OCI-LY7 (cell line): ENCODE measurements at places on chromosomes 6 and 20.

- DNase-seq: no peak
Measured at GRCh38 chr6:82567621-82568020, 204.0 kb downstream of the TPBG start.

DNA sequence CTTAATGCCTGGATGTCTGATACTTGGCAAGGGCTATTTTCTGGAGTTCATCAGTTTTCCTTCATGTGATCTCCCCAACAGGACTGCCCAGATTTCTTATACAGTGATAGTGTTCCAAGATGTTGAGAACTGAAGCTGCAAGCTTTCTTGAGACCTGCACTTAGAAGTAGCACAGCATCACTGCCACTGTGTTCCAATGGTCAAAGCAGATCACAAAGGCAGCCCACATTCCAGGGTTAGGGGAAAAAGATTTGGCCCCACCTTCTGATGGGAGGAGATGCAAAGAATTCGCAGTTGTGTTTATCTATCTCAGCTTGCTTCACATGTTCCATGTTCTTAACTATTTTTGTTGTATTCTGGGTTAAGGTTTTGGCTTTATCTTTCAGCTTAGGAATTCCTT, 78.2 kb downstream of the GPX5 start:
- DNase-seq: no peak

- DNase-seq: no peak
Measured at GRCh38 chr6:25327432-25327831, 48.3 kb downstream of the CARMIL1 start.

DNA sequence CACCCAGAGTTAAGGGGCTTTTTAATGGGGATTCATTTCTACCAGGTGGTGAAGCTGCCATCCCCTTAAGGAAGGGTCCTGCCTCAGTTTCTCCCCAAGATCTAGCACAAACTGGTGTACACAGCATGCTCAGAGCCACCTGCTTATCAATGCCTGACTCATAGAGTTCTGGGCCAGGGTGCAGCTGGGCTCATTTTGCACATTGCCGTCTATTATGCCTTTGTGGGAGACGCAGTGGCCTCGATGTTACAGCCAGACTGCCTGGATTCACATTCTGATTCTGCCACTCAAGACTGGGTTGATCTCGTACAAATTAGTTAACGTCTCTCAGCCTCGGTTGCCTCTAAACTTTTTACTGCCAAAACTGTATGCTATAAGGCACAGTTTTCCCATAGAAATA, 365.7 kb downstream of the ZFAND3 start:
- DNase-seq: no peak

DNA sequence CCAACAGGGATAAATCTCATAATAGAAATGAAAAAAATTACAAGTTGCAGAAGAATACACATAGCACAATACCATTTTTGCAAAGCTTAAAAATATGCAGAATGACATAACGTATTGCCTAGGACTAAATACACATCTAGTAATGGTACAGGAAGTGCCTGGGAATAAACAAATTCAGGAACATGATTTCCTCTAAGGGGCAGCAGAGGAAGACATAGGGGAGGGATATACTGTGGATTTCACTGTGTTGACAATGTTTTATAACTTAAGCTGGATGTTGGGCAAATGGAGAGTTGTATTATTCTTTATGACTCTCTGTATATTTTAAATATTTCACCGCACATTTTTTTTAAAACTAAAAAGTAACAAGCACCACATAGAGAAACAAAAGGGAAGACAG, 5.6 kb upstream of the GLO1 start:
- no peak for DNase-seq

DNA sequence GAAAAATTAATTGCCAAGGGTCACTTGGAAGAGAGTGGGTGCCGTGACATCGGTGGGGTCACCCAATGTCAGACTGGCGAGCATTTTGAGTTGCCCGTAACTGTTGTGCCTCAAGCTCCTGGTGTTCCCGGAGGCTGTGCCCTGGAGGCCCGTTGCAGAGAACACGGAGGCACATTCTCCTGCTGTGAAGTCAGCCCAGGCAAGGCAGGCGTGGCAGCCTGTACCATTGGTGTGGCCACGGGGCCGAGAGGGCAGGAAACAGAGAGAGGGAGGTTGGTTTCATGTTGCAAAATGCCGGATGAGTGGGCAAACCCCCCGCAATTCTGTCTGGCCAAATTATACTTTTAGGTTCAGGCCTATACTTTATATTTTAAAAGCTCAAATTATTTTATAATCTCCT, 81.2 kb downstream of the THBS2 start:
- no peak for DNase-seq

GRCh38 chr6:9507136-9507895, 907.6 kb downstream of the TFAP2A start:
- no peak for DNase-seq

GRCh38 chr6:55868771-55869479, 6.5 kb downstream of the BMP5 start:
- DNase-seq: no peak

- DNase-seq: no peak
Measured at GRCh38 chr20:45467172-45467571, 2.4 kb upstream of the WFDC2 start.

GRCh38 chr6:42879372-42880239, at the start of gene RPL7L1:
RPL7L1 (plus strand) TSS chr6:42879616; CDS start chr6:42879911, 295 bp downstream.
- peak; percentile 92 for DNase-seq

- no peak for DNase-seq
Measured at GRCh38 chr6:167034056-167034455, 34.9 kb downstream of the CEP43 start.
